Sigmoid colon (tissue), 7 donors: ENCODE measurements at places on chromosomes 6 and 20. TPM values are rescaled to one million over a fixed set of nuclear protein-coding genes. Genes with fewer than 3 reads are reported as not detected.

DNA sequence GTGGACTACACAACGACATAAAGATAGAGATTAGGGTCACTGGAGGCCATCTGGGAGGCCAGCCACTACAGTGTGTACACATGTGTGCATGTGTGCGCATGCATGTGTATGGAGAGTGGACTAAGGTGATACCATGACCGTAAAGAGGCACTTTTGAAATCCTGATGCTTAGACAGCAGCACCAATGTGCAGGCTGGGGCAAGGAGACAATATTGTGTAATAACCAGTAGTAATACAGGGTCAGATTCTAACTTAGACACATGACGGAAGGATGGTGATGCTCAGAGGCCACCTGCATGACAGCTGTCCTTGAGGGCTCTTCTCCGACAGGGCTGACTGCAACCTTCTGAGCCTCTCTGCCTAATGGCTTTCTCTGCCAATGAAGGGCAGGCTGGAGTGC lies 25.5 kb downstream of the CST9L start:
- no peaks in the 10 kb centered on the region for H3K27me3 ChIP-seq
- no peaks in the 10 kb centered on the region for H3K4me1 ChIP-seq
- no peaks in the 10 kb centered on the region for H3K36me3 ChIP-seq
- no peak for DNase-seq
- no peak overlapping the region for H3K4me3 ChIP-seq
- no peak overlapping the region for H3K27ac ChIP-seq

Gene RAD21L1
- total RNA-seq: not detected

Gene RNF8
- 8.8 TPM for total RNA-seq

Gene C20orf204
- 0.41 TPM for total RNA-seq
